Activated CD8-positive, alpha-beta T cell treated with anti-CD3 and anti-CD28 coated beads for 36 hours (primary cell): ENCODE measurements at places on chromosomes 12 and 14. TPM values are rescaled to one million over a fixed set of nuclear protein-coding genes. Genes with fewer than 3 reads are reported as not detected.

GRCh38 chr14:30651937-30652336 is 29.8 kb downstream of the SCFD1 start:
- no peak for DNase-seq

- no peak for DNase-seq
Measured at GRCh38 chr12:47024463-47024862, 55.0 kb upstream of the PCED1B start.

GRCh38 chr12:89893972-89894706 is 185.5 kb upstream of the ATP2B1 start:
- no peak for DNase-seq

The CLEC4D gene
- not detected for total RNA-seq

The RNASE2 gene
- not detected for total RNA-seq

DNA sequence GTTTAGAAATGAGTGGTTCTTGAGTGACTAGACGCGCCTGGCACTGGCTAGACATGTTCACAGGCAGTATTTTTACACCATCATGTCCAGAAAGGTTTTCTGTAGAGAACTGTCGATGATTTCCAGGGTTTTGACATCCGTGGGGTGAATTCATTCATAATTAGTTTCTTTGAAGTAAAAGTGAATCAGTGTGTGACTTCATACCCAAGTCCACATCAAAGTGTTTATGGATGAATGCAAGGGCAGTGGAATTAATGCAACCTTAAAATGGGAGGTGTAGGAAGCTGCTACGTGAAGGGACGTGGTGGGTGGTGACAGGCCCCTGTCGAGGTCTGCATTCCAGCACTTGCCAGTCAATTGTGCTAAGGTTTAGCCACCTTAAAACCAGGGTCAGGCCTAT is 38.4 kb upstream of the ELK3 start:
- no peak for DNase-seq

The FITM1 gene
- total RNA-seq, result 0.56 TPM

GRCh38 chr12:82225871-82226270 is 132.3 kb downstream of the CCDC59 start:
- DNase-seq, result no peak

DNA sequence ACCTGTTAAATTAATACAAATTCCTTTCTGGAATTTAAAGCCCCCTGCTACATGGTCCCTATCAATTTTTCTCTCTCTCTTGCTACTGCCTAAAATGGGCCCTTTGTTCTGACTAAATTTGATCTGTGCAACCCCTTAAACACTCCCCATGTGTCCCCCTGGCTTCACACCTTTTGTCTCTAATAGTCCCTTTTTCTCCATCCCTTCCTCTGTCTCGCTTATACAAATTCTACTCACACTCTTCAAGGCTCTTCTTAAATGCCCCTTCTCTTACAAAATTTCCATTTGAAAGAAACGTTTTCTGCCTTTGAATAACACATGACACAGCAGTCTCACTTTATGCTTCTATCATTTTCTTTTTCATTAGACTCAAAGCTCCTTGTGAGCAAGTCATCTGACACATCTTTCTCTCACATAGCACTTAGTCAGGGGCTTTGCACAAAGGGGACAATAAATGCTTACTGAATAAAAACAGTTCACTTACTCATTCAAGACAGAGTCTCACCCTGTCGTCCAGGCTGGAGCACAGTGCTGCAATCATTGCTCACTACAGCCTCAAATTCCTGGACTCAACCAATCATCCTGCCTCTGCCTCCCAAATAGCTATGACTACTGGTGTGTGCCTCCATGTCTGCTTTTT is 41.5 kb upstream of the NR2C1 start:
- DNase-seq, result no peak

DNA sequence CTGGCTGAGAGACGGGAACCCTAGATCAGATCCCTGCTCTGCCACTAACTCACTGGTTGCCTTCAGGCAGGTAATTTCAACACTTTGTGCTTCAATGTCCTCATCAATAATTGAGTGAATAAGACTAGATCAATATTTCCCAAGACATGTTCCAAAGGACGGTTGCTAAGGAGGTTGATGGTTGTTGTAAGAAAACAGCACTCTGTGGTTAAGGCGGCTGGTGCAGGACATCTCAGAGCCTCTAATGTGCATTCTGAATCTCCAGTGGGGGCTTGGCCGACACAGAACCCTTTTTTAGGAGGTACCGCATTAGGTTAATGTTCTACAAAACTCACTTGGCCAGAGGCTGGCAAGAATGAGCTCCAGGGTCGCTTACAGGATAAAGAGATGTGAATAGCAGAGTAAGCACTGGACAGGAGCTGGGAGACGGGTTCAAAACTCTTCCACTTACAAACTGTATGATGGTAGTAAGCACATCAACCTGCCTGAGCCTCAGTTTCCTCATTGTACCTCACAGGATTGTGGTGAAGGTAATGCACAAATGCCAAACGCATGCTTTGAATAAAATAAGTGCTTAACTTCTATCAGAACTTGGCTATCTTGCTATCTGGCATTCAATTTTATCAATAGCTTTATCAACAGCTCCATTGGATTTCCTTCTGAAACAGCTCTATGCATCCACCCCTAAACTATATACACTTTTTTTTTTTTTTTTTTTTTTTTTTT is 136.9 kb upstream of the PARP11 start:
- DNase-seq, result no peak

DNA sequence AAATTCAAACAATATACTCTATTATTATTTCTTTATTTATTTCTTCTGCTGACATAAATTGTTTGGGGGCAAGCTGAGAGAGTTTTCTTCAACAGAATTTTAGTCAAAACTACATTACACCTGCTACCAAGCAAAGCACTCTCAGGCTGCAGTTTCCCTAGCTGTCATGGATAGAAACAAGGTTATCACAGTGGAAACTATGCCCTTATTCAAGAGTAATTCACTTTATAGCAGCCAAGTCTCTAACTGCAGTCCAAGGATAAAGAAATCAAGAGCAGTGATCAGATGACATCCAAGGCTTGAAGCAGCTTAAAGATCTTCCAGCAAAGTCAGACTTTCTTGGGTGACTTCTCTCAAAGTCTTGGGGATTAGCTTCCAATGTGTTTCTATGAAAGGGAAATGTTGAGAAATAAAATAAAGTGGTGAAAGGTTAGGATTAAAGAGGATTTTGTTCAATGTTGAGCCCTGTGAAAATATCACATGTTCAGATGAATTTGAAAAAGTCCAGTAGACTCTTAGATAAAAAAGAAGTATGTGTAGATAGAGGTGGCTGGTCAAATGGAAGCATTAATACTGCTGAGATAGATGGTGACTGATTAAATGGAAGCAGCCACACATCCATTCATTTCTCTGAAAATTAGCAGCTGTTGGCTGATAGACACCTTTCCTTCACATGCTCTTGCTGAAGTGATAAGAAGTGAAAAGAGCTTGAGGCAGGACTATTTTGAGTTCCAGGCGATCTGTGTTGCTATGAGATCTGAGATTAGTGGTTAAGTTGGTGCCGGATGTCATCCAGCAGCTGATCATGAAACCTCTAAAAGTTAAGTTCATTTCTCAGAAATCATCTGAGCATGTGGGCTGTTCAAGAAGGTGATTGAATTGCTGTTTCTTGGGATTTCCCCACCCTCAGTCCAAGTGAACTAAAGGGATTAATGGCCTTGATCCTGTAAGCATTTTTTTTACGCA is 257.8 kb upstream of the BTG1 start:
- DNase-seq, result peak; percentile 85

DNA sequence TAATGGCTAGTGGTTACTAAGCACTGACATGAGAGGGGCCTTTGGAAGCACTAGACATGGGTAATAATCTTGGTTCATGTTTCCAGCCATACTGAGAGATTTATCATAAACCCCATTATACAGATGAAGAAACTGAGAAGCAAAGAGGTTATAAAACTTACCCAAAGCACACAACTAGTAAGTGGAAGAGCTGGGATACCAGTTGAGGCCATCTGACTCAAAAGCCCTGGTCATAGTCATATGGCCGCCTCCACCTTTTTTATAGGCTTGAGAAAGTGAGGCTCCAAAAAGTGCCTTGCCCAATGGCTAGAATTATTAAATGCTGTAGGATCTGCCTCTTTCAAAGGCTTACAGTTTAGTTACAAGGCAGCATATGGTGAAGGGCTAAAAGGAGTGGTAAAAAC is 944 bp downstream of the TXNRD1 start:
- DNase-seq, result no peak

The KRT2 gene
- total RNA-seq, result not detected

GRCh38 chr14:63174760-63175191 is 29.5 kb upstream of the RHOJ start:
- DNase-seq, result no peak

GRCh38 chr12:56366948-56367347 is 4.3 kb upstream of the APOF start:
- DNase-seq, result no peak

DNA sequence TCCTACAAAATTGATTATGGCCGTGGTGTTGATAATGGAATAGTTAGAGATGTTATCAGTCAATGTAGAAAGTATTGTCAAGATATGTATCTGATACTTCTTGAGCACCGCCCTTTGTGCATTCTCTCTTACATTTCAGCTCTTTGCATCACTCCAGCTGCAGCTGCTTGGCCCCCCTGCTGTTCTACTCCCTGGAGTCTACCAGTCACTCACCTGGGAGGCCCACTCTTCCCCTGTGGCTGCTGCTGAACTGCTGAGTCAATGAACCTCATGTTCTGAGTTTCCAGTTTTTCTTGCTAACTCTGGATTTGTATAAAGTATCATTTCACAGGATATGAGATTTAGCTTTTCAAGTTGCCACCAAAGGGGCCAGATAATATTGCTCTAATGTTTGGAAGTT is 312.8 kb upstream of the SLC16A7 start:
- no peak for DNase-seq

The DNAI7 gene
- not detected for total RNA-seq

The NPAS3 gene
- total RNA-seq, result not detected

GRCh38 chr12:124162151-124163110 is 132.5 kb upstream of the RFLNA start:
- peak; percentile 20 for DNase-seq

GRCh38 chr12:6273541-6274230 is 36.8 kb upstream of the PLEKHG6 start:
- DNase-seq, result no peak

GRCh38 chr12:127885954-127886750 is 380.8 kb upstream of the TMEM132C start:
- no peak for DNase-seq

The OR10P1 gene
- not detected for total RNA-seq

DNA sequence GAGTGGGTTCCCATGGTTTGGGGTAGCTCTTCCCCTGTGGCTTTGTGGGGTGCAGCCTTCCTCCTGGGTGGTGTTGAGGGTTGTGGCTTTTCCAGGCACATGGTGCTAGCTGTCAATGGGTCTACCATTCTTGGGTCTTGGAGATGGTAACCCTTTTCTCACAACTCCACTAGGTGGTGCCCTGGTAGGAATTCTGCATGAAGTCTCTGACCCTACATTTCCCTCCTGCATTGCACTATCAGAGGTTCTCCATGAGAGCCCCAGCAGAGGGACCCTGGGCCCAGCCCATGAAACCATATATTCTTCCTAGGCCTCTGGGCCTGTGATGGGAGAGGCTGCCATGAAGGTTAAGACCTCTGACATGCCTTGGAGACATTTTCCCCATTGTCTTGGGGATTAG is 1093.3 kb downstream of the SLC16A7 start:
- DNase-seq, result peak; percentile 3

The SERPINA9 gene
- total RNA-seq, result not detected

GRCh38 chr12:52791271-52792184 is 4.4 kb downstream of the KRT3 start:
- DNase-seq, result no peak

GRCh38 chr14:77133720-77134338 is 7.8 kb downstream of the ZDHHC22 start:
- peak; percentile 81 for DNase-seq

GRCh38 chr12:6960593-6961277 is 9.6 kb downstream of the PTPN6 start:
- peak; percentile 68 for DNase-seq

GRCh38 chr14:84814391-84814790 is 715.6 kb upstream of the FLRT2 start:
- DNase-seq, result no peak

The LMO3 gene
- total RNA-seq, result not detected

- DNase-seq, result no peak
Measured at GRCh38 chr14:52494444-52494843, 57.9 kb downstream of the TXNDC16 start.
